ENCODE measurements at places on chromosomes 3 and 15. TPM values are rescaled to one million over a fixed set of nuclear protein-coding genes. Genes with fewer than 3 reads are reported as not detected.

Gene CYP8B1
- not detected for total RNA-seq

Gene FANCD2
- total RNA-seq: 3.5 TPM

Gene SCN11A
- 0.68 TPM for total RNA-seq

Gene TM4SF18
- total RNA-seq: 9.4 TPM

Gene EEF1AKMT4
- 1.1 TPM for total RNA-seq

Gene TRPM1
- 0.96 TPM for total RNA-seq

Gene STRC
- total RNA-seq: 14.7 TPM

Data from dorsolateral prefrontal cortex (tissue), 122 donors.